ENCODE measurements at places on chromosomes 5 and 9.
A peak's percentile ranks its signal among the peaks of the same experiment; 100 is the strongest.

- H3K36me3 ChIP-seq: no peaks in the 10 kb centered on the region
- no peak for DNase-seq
- no peaks in the 10 kb centered on the region for H3K27me3 ChIP-seq
- H3K4me3 ChIP-seq: no peak overlapping the region
Observed at GRCh38 chr5:161460741-161461140, 85.8 kb downstream of the GABRB2 start.

GRCh38 chr9:75168270-75169178 is 80.2 kb downstream of the OSTF1 start:
- no peak overlapping the region for H3K27ac ChIP-seq
- no peaks in the 10 kb centered on the region for H3K27me3 ChIP-seq
- no peaks in the 10 kb centered on the region for H3K4me1 ChIP-seq
- no peak for DNase-seq
- peaks cover 4% of the 10 kb centered on the region for H3K36me3 ChIP-seq
- H3K4me3 ChIP-seq: no peak overlapping the region

DNA sequence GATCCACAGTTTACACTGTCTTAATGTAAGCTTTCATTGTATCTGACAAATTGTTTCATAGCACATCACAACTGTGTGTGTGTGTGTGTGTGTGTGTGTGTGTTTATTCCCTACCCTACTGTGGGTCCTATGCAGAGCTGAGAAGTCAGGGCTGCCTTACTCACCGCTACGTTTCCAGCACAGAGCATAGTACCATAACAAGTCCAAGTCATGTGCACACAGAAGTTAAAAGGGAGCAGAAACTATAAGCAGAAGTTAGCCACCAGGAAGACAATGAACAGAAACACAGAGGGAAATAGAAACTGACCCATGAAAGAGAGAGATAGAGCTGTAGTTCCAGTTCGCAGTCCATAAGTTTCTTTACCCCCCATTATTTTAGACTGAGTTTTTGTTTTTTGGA is 38.2 kb upstream of the DMXL1 start:
- H3K4me3 ChIP-seq: no peak overlapping the region
- no peak overlapping the region for H3K27ac ChIP-seq
- no peaks in the 10 kb centered on the region for H3K36me3 ChIP-seq
- H3K4me1 ChIP-seq: peaks cover 2% of the 10 kb centered on the region

- no peak for DNase-seq
- H3K27me3 ChIP-seq: no peaks in the 10 kb centered on the region
- H3K4me1 ChIP-seq: peaks cover 30% of the 10 kb centered on the region
- H3K4me3 ChIP-seq: peak overlapping the region; percentile 26
- peaks cover 9% of the 10 kb centered on the region for H3K36me3 ChIP-seq
- peak overlapping the region; percentile 53 for H3K27ac ChIP-seq
Observed at GRCh38 chr5:163509291-163509951, 4.0 kb downstream of the MAT2B start.

DNA sequence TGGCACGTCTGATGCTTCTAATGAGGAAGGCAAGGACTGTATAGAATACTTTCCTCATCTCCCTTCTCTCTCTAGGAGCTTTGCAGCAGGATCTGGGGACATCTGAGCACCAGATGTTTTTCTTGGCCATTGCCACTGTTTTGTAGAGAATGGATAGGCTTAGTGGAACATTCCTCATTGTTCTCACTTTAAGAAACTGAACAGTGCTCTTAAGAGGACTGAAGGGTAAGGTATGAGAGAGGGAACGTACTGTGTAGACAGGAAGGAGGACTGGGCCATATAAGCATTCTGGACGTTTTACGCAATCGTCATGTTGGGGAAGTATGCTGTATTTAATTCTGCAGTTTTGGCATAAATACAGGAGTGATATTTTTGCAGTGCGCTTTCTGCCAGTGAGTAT is 70.6 kb downstream of the SMARCA2 start:
- H3K4me3 ChIP-seq: no peak overlapping the region
- H3K4me1 ChIP-seq: no peaks in the 10 kb centered on the region
- no peak for DNase-seq
- H3K36me3 ChIP-seq: peaks cover 12% of the 10 kb centered on the region
- H3K27ac ChIP-seq: no peak overlapping the region
